ENCODE measurements at places on chromosomes 6 and 20.

DNA sequence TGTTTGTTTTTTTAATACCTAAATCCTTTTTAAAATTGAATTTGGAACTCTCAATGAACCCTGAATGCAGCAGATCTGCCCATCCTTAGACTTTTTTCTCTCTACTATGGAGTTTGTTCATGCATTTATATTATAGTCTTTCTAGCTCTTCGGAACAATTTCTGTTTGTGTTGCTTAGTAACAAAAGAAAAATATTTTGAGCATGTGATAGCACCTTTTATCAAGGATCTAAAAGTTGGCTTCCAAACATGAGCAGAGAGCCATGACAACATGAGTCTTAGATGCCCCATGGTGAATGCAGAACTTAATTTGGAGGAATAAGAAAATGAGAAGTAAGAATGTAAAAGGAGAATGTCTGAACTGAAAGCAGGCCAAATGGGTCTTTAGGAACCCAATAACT, 133.7 kb downstream of the EDN1 start:
- no peak for DNase-seq

- DNase-seq: no peak
Observed at GRCh38 chr6:88302769-88303225, 136.7 kb upstream of the CNR1 start.

- DNase-seq: peak; percentile 77
Observed at GRCh38 chr20:34709831-34710567, 5.9 kb downstream of the TP53INP2 start.

GRCh38 chr6:75932067-75932466, 140.4 kb downstream of the IMPG1 start:
- no peak for DNase-seq
